ENCODE measurements at places on chromosomes 2 and 18.
A peak's percentile ranks its signal among the peaks of the same experiment; 100 is the strongest.

- no peak for DNase-seq
Observed at GRCh38 chr2:128442891-128443302, 124.2 kb upstream of the HS6ST1 start.

- DNase-seq, result no peak
Observed at GRCh38 chr2:16625201-16625729, 40.4 kb downstream of the CYRIA start.

DNA sequence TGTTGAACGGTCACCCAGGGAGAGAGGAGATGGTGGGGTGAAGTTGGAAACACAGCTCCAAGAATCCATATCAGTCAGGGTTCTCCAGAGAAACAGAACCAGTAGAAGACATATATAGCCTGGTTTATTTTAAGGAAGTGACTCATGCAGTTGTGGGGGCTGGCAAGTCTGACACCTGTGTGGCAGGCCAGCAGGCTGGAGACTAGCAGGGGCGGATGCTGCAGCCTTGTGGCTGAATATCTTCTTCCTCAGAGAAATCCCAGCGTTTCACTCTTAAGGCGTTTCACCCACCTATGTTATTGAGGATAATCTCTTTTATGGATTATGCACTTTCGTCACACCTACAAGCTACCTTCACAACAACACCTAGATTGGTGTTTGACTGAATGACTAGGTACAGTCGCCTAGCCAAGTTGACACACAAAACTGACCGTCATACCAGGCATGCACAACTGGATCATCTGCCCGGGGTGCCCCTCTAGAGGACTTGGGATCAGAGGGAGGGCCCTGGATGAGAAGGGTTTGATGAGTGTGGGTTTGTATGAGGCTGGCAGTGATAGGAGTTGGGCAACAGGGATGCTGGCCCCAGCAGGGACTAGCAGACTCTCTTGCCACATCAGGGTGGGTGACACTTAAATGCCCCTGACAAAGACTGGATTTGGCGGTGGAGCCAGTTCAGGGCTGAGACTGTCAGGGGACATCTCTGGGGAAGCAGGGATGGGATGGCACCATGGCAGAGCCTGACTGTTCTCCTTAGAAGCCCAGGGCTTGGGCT is 23.4 kb downstream of the MROH2A start:
- DNase-seq, result no peak

DNA sequence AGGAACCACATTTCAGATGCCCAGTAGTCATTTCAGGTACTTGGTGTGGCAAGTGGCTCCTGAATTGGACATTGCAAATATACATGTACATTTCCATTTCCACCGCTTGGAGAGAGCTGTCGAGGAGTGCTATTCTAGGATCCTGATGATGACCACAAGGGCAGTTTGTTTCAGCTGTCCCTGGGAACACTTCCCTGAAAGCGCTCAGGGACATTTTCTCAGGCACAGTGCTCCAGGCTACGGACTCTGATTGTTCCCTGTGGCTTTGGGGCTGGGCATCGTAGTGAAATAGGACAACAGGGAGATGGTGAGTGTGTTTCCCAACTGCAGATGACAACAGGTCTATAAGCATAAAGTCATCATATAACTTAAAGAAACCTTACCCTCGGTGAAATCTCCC is 3.1 kb downstream of the DBI start:
- DNase-seq, result no peak

- no peak for DNase-seq
Observed at GRCh38 chr2:138504546-138505235, 3.1 kb downstream of the SPOPL start.

DNA sequence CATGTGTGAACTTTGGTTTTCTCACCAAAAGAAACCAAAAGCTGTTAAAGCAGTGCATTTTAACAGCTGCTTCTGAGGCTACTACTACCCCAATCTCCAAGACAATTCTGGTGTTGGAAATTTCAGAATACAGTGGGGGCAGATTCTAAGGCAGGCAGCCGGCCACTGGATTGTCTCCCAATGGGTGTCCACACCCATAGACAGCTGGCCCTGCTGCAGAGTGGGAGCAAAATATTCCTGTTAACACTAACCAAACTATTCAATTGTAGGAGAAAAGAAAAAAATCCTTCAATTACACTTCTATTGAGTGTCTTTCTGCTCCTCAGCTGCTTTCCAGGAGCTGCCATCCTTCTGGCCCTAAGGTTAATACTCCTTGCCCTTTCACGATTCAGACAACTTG is 223.7 kb downstream of the ALK start:
- DNase-seq, result no peak

DNA sequence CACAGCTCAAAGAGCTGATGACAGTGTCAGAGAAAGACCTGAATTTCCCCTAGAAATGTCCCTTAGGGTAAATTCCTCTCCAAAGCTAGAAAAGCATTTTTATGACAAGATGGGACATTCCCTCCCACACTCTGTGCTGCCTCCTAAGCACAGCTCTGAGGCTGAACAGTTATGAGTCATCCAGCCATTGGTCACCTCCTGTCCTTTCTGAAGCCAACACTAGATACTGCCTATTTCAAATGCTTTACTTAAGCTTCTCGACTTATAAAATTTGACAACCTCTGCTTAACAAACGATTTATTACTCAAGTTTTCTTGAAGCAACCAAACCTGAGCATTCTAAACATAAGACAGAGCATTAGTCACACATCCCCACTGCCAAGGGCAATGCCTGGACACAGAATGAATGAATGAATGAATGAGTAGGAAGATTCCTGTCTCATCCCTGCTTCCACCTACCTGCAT is 35.4 kb downstream of the B4GALT6 start:
- no peak for DNase-seq

DNA sequence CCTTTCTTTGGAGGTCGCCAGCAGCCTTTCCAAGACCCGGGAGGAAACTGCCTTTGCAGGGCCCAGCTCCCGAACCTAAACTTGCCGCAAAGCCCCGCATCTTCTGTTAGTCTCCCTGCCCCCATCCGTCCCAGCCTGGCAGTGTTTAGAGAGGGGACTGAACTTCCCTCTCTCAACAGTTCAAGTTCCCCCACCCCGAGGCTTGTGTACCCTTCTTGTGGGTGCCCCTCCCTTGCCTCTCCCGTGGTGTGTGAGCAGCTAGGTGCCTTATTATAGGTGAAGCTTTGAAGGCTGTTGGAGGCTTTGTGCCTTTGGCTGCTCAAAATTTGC is 1.4 kb downstream of the LBH start:
- no peak for DNase-seq

DNA sequence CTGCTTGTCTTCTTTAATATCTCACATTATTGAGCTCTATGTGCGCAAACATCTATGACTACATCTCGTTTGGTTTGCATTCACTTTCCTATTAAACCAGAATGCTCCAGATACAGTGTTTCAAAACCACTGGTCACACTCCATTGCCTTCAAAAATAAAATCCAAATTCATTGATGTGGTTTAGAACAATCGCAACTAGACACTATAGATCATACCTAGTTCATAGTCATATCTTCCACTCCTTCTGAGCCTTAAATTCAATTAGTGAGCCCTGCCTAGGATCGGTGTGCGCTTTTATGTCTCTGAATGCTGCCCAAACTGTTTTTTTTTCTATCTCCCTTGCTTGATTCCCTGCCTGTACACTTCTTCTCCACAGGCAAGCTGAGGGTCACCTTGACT is 238.5 kb upstream of the RGPD4 start:
- no peak for DNase-seq

DNA sequence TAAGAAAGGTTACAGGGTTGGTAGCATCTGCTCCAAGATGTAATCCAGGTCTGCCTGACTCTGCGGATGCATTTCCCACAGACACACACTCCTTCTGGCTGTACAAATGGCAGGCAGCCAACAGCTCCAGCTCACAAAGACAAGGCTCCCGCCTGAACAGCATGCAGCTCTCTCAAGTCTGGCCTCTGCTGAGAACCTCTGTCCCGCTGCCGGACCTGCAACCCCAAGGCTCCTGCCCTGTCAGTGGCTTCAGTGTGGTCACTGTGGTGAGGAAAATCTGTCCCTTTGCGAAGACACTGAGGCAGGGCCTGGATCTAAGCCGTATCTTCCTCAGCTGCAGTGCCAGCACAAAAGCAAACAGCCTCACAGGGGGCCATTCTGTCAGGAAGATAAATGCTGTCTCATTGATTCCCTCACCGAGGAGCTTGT is 469.3 kb upstream of the MEX3C start:
- DNase-seq, result no peak

GRCh38 chr2:207156451-207157161 is 9.1 kb downstream of the KLF7 start:
- no peak for DNase-seq

DNA sequence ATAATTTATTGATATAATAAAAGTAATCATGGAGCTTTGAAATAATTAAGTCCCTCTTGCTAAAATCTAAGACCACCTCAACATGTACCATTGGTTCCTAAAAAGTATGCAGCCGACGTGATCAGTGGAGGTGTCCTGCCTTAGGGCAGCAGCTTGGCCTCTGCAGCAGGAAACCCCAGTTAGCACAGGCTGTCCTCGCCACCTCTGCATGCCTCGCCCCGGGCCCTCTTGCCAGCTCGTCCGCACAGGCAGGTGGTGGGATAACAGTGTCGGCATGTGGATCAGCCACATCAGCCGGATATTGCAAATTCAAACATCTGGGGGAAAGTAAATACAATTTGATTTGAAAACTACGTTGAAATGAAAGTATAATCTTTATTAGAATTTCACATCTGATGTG is 22.9 kb downstream of the COA5 start:
- no peak for DNase-seq

- DNase-seq, result no peak
Observed at GRCh38 chr2:85786444-85786843, 32.7 kb downstream of the ATOH8 start.

DNA sequence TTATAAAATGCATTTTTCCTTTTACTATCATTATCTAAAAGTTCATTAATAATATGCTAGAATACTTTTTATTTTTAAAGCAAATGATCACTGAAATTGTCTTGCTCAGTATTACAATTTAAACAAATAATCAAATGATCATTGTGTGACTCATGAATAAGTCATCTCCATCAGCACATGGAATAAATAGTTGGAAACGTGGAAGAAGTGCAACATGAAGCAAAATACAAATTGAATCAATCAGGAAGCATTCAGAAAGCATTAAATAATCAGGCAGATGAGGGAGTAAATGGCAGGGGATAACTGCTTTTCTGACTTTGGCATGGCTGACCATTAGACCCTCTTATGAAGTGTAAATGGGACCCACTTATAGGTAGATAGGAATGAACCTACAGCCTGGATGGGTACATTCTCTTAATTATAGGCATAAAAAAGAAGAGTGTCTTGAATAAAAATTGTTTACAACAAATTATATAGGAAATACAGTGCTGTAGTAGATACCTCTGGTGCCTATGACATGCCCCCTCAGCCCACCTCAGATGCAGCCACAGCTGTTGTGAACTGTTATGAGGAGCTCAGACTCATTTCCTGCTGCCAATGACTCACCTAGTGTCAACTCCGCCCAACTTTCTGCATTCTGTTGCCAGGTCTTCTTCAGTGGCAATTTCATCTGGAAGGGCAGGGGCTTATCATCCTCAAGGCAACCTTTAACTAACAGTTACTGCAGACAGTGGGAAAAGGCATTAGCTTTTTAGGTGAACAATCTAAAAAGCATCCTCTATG is 936.0 kb downstream of the TRIB2 start:
- DNase-seq, result no peak

- DNase-seq, result no peak
Observed at GRCh38 chr2:162477011-162477410, 133.1 kb downstream of the GCA start.

- no peak for DNase-seq
Observed at GRCh38 chr18:65607161-65607560, 143.7 kb upstream of the CDH7 start.

- peak; percentile 38 for DNase-seq
Observed at GRCh38 chr2:20443276-20443920, 3.5 kb upstream of the RHOB start.

- DNase-seq, result peak; percentile 10
Observed at GRCh38 chr18:34947711-34948125, 93.5 kb upstream of the MAPRE2 start.

- DNase-seq, result no peak
Observed at GRCh38 chr2:99819766-99820165, 322.6 kb downstream of the AFF3 start.

DNA sequence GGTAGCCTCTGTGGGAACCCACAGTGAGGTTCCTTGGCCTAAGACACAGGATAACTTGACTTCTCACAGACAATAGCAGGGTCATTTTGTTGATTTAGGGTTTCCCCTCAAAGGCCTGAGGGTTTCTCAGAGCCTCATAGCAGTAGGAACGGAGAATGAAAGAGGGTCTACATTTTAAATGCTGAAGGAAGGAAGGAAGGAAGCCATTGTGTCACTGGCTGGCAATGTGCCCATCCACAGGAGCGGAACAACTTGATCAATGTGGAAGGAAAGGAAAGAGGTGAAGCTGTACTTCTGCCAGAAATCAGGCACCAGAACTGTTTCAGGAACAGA is 5.1 kb downstream of the IL1B start:
- no peak for DNase-seq

DNA sequence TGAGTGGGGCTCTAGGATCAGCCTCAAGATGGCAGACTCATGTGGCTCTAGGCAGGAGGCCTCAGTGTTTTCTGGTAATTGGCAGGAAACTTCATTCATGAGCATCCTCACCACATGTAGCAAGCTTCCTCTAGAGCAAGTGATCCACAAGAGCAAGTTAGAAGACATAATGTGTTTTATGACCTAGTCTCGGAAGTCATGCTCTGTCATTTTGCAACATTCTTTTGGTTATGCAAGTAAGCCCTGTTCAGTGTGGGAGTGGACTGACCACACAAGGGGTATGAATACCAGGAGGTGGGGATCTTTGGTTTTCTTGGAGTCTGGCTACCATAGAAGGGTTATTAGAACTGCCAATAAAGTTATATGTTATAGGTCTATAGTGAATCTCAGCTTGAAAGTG is 66.8 kb upstream of the STK39 start:
- DNase-seq, result no peak

GRCh38 chr2:145044491-145044890 is 524.6 kb upstream of the ZEB2 start:
- no peak for DNase-seq

DNA sequence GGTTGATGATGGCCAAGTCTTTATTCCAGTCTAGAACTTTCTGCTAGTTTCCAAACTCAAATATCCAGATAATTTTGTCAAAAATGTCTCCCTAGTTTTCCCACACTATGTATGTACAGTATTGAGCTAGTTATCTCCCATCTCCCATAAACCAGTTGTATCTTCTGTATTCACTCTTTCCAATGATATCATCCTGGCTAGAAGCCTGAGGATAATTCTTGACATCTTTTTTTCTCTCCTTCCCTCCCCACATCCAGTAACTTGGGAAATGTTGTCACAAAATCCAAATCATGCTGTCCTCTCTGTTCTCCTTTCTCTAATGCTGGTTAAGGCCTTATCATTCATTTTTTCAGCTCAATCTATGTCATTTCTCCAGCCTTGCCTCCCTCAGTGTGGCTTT is 553.8 kb upstream of the FANCL start:
- no peak for DNase-seq

DNA sequence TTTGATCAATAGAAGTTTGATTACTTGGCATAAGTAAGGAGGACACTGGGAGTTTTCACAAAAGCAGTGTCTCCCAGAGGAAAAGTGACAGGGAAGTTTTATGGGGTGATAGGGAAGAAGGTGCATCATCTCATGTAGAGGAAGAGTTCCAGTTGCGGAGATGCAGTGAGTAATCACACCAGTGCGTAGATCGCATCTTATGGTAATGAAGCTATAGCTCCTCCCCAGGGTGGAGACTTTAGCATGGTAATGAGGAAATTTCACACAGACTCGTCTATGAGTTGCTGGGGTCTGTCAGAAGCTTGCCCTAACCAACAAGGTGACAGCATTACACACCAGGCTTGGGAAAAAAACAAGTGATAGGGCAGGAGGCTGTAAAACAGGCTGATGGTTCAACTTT is 49.0 kb downstream of the KYNU start:
- DNase-seq, result no peak

- no peak for DNase-seq
Observed at GRCh38 chr2:10547663-10548376, 99.7 kb upstream of the ODC1 start.
